Activated CD4-positive, alpha-beta T cell treated with anti-CD3 and anti-CD28 coated beads, Interleukin-2, amount 50 U/mL, for 1 hour (primary cell): ENCODE measurements at places on chromosomes 12 and 14.

DNA sequence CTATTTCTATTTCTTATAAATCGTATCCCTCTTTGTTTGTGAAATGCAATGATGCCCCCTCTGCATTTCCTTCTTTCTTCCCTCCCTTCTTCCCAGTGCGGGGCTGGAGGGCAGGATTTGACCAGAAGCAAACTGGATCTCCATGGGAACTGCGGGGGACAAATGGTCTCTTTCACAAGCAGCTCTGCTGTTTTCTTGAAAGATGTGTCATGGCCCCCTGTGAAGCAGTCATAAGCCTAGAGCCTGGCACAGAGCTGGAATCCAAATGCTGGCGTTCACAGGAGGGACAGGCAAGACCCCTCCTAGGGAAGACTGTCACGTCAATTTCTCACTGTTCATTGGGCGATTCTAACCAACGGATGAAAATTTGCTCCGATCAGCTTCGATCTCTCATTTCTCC lies 203.5 kb upstream of the NOS1 start:
- DNase-seq = no peak

- peak; percentile 16 for DNase-seq
Measured at GRCh38 chr12:50986966-50987737, 34.8 kb downstream of the HIGD1C start.

DNA sequence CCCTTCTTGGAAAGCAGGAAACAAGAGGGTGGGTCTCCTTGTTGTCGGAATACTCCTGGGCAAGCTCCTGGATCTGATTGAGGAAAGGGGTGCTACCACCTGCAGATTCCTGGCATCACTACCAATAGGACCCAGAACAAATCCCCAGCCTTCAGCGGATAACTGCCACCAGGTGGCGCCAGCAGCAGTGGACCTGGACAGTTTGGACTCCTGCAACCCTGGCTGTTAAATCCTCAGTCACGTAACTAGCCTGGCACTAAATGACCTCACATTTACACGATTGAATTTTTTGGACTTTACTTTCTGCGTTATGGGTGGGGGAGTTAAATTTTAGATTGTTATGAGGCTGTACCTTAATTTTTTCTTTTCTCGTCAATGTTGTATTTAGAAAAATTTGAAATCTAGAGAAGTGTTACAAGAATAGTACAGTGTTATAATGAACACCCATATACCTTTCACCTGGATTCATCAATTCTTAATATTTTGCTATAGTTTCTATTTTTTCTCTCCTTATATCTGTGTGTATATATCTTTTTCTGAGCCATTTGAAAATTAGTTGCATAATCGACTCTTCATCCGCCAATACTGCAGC lies 95.6 kb downstream of the GAS2L3 start:
- peak; percentile 25 for DNase-seq

DNA sequence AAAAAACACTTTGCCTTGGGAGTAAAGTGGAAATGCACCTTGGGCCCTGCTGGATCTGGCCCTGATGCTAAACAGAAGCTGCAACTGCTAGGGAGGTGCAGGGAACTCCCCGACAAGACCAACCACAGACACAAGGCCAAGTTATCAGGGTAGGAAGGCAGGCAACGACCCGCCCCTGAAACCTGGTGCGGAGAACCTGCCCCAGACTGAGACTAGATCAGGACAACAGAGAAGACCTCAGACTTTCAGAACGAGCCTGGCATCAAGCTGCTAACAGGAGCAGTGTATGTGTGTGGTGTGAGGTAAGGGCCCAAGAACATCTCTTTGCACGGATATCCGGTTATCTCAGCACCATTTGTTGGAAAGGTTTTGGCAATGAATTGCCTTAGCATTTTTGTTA lies 233.7 kb upstream of the RTL1 start:
- no peak for DNase-seq

DNA sequence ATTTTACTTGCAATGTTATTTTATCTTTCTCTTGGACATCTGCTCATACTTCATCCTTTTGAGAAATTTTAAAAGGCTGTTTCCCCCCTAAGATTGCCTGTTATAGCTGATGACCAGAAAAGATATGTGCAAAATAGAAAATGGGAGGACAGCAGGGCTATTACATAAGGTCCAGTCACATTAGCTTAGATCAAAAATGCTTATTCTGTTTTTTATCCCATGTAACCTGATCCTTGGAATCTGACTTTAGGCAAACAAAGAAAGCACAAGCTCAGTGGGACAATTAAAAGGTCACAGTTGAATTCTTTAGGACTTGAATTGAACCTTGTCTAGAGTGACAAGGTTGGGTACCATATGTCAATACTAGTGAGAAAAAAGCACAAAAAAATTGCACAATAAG lies 65.1 kb upstream of the TRHDE start:
- no peak for DNase-seq

DNA sequence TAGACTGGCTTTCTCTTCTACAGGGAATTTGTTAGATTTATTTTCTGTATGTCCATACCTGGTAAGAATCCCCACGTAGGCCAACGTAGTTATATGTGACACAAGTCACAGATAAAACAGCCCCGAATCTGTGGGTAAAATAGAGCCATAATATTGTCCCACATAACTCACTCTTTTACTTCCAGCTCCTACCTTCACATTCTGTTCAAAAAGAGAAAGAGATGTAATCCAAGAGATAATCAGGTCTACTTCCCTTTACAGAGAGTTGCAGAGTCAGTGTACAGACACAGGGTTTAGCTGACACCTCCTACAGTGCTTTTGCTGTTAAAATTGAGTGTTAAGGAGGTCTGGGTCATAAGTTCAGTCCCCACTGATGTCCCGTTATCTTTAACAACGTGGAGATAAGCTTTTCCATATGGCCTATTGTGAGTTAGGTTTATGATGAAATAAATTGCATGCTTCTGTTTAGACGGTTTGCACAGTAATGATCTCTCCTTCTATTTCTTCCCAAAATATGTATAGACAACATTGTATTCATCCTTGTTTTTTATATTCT lies 446.5 kb downstream of the ADAMTS20 start:
- DNase-seq = no peak

DNA sequence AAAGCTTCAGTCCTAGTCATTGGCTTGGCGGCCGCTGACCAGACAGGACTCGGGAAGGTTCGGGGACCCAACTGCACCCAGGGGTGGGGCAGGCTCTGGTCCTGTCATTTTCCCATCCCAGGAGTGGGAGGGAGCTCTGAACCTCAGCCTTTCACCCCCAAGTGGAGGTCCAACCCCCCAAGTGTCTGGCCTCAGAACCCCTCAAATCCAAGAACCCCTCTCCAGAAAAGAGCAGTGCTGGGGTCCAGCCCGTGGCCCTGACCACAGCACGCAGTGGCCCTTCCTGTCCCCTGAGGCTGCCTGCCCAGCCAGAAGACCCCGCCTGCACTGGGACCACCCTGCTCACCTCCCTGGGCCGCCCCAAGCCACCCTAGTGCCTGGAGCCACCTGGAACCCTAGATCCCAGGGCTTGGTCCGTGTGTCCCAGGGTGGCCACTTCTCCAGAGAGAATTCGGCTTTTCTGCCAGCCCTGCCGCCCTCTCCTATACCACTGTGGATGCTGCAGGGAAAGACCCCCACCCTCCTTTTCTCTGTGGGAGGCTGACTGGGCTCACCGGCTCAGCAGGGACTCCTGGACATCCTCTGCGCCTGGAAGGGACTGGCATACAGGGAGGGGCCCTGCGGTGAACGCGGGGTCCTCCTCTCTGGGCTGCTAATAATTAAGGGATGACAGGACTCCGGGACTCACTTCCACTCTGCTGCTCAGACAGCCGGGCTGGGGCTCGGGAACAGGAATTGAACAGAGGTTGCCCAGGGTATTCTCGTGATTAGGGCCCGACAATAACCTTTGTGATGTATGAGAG lies 326.9 kb upstream of the SFSWAP start:
- no peak for DNase-seq

DNA sequence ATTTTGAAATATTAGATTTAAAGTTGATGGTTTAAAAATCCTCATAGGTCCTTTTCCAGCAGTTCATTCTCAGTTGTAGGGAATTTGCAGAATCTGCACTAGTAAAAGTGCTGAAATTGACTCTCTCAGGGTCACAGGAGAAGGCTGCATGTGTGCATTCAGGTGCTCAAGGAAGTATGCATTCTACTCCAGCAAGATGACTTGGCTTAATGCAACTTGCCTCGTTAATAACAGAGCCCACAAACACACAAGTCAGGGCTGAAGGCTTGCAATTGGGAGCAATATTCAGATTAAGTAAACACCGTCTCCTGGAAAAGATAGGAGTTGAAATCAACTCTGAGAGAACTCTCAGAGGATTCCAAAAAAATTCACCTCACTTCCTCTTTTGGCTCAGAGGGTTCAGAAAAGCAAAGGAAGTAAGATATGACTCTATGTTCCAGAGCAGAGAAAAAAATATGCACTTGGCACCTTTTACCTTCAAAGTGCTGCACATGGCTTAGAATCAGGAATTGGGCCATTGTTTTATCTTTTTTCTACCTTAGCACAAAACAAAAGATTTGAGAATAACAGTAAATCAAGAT lies 406.3 kb upstream of the DCN start:
- DNase-seq = no peak

GRCh38 chr12:14290951-14291350 lies 74.5 kb upstream of the ATF7IP start:
- DNase-seq = no peak

- no peak for DNase-seq
Measured at GRCh38 chr14:96626121-96626768, 124.1 kb downstream of the PAPOLA start.

DNA sequence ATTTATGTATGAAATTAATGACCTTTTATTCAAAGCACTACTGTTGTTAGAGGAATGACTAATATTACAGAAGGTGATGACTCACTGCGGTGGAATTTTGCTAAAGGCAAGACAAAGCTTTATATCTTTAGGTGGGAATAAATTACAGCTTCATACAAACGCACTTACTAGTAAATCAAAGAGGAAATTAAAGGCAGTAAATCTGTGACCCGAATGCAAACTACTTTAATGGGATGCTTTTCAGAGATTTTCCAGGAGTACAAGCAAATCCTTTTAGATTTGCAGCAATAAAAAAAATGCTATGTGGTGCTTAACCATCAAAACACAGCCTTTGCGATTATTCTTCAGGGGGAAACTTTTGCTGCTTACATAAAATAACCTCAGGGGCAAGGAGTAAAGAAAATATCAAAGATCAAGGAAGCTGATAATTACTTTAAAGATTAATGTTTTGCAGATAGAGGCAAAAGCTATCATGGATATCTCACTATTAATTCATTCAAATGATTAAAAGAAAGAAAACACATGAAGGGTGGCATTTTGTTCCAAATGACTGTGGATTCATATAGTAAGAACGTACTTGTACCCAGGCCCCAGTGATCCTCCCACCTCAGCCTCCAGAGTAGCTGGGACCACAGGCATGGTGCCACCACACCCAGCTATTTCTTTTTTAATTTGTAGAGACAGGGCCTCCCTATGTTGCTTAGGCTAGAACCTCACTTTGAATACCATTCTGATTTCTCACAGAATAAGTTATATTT lies 98.9 kb downstream of the DENND5B start:
- DNase-seq = no peak

DNA sequence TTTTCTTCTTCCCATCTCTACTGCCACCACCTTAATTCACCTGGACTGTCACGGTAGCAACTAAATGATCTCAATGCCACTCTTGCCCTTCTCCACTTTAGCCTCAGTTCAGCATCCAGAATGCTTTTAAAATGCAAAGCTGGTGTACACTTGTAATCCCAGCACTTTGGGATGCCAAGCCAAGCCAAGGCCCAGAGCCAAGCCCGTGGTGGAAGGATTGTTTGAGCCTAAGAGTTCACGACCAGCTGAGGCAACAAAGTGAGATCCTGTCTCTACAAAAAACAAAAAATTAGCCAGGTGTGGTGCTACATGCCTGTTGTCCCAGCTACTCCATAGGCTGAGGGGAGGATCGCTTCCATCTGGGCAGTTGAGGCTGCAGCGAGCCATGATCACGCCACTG lies 5.9 kb downstream of the CIPC start:
- DNase-seq = no peak

- DNase-seq = no peak
Measured at GRCh38 chr12:114588061-114588460, 95.9 kb downstream of the TBX3 start.

GRCh38 chr12:77594366-77594765 lies 236.3 kb upstream of the NAV3 start:
- DNase-seq = no peak

DNA sequence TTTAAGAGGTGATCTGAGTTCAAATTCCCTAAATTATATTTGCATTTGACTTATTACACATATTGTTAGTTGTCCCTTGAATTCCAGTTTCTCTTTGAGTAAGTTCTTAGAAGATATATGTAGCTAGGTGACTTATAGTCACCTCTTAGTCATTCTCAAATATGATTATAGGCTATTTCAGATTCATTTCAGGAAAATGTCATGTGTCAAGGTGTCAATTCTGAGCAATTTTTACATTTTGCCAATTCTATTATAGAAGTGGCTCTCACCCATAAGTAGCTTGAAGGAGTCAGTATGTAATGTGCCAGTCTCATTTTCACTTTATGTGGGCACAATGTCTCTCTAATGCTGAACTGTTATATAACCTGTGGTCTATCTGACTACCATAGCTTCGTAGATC lies 623.4 kb downstream of the DIO2 start:
- no peak for DNase-seq

GRCh38 chr12:50914872-50915484 lies 37.4 kb upstream of the HIGD1C start:
- no peak for DNase-seq

DNA sequence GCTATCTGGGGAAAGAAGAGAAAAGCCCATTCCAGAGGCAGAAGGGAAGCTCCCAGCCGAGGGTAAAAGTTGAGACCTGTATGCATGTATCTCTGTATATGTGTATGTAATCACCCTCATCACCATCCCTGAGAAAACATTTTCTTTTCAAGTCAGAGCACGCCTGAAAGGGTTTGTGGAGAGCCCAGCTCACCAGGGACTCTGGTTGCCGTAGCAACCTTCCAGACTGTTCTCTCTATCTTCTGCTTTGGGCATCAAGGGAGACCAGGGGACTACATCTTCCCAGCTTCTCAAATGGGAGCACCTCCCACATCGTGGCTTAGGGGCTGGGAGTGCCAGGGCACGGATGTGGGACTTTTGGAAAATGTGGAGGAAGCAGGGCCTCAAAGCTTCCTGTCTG lies 93.5 kb downstream of the GALNT8 start:
- DNase-seq = no peak

DNA sequence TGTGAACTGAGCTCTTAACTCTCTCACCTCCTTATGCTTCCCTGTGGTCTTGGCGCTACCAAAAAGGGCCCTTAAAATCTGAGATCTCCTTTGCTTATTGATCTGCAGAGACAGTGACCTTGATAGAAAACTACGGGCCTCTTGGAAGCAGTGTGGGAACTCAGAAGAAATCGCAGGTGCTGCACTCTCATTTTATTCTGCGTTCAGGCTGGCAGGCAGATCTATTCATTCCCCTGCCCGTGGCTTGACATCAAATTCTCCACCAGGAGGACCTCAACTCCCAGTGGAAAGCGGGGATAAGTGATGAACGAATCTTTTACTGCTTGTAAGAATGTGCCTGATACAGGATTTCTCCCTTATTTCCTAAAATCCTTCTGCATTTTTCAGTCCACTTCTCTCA lies 143.2 kb upstream of the SEL1L start:
- no peak for DNase-seq

DNA sequence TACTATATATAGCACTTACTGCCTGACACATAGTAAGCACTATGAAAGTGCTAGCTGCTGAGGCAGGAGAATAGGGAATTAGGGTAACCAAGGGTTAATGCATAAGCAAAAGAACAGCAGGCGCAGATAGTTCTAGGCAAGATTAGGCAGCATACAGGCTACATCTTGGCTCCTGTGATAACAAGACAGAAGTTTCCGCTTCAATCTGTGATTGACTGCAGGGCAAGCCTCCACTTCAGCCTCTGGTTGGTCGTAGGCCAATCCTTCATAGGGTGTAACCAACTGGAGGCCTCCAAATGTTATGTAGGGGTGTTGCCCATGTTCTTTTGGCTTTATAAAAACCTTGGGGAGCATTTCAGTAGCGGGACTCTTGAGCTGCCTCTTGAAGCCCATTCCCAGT lies 46.9 kb downstream of the KLHL28 start:
- no peak for DNase-seq
